Dermis microvascular lymphatic vessel endothelial cell (primary cell): ENCODE measurements at places on chromosomes 5 and 9. TPM values are rescaled to one million over a fixed set of nuclear protein-coding genes. Genes with fewer than 3 reads are reported as not detected.

The VCAN gene
- 0.25 and 0.51 TPM in 2 replicates for total RNA-seq

The LRRC19 gene
- total RNA-seq = not detected in 2 replicates

The KCNV2 gene
- total RNA-seq = not detected in 2 replicates

The TSLP gene
- total RNA-seq = under 0.01 TPM in 2 replicates

The N4BP3 gene
- total RNA-seq = 22.2 and 24.7 TPM in 2 replicates
